Hindlimb muscle (tissue), 1 donor: ENCODE measurements at places on chromosomes 4 and X.
A peak's percentile ranks its signal among the peaks of the same experiment; 100 is the strongest.

DNA sequence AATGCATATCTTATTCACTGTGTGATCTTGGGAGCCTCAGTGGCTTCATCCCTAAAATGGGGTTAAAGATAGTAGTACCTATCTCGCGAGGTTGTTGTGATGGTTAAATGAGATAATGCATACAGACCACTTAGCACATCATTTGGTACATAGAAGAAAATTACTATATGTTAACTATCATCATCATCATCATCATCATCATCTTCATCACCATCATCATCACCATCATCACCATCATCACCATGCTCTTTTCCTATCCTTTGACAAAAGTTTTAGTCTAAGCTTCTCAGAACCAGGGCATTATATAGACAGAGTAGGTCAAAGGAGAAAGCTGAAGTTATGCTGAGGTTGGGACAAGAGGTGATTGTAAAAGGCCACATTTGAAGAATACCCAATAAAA, 145.0 kb downstream of the GPC3 start:
- no peak for DNase-seq

- peak; percentile 42 for DNase-seq
Observed at GRCh38 chrX:71253253-71254091, 468 bp downstream of the ZMYM3 start.

DNA sequence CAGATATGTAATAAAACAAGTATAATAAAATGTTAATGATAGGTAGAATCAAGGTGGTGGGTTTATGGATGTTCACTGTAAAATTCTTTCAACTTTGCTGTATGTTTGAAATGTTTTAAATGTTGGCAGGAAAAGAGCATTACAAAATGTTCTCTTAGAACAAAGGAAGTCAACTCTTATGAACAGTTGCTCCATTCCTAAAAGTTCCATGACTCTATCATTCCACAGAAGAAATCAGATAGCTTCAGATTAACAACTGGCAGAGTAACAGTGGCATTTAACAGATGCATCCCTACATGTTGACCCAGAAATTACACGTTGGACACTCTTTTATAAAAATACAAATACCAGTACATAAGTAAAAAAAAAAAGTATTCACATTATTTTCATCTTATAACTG, 2023.7 kb downstream of the ARAP2 start:
- DNase-seq = no peak

DNA sequence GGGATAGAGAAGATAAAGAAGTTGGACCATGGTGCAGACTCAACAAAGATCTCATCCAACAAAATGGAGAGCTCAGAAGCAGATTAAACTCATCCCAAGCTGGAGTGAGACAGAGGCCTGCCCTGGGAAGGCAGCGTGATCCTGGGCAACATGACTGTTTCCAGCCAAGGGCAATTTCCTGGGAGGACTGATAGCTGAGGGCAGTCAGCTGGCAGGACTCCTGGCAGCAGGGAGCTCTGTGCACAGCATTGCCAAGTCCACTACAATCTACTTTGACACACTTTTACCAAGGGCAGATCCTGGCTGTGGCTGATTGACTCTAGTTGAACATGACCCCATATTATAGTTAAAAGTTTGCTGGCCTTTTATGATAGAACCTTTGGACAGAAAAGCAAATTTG, 357.3 kb upstream of the RASGEF1B start:
- no peak for DNase-seq

DNA sequence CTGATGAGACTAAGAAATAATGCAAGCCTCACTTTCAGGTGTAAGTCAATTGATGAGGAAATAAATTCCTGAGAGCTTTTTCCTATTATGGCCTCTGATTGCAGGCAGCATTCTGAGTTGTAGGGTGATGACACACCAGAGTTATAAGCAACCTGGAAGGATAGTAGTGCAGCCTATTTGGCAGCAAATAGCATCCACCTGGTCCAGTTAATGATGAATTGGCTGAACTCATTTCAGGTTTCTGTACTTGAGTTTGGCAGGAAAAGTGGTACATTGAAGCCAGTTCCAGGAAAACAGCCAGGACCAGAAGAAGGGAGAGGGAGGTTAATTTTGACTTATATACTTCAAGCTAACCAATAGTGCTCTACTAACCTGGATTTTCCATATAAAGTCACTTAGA, 316.8 kb downstream of the NAF1 start:
- DNase-seq = peak; percentile 70

GRCh38 chr4:122746485-122746965, 14.0 kb downstream of the BBS12 start:
- DNase-seq = no peak

DNA sequence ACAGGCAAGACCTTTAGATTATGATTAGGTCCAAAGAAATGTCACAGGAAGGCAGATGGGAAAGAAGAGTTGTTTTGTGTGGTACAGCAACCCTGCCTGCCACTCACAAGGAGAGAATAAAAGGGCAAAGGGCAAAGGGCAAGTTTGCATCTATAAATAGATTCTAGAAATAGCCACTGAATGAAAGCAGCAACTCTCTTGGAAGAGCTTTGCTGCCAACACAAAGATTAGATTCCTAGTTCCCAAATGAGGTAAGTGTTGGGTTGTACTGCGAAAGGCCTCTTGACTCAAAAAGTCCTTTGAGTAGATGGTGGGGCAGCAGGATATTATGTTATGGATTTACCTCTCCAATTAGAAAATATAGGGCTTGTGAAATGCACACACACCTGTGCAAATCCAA, 61.2 kb downstream of the MOSPD2 start:
- DNase-seq = no peak

DNA sequence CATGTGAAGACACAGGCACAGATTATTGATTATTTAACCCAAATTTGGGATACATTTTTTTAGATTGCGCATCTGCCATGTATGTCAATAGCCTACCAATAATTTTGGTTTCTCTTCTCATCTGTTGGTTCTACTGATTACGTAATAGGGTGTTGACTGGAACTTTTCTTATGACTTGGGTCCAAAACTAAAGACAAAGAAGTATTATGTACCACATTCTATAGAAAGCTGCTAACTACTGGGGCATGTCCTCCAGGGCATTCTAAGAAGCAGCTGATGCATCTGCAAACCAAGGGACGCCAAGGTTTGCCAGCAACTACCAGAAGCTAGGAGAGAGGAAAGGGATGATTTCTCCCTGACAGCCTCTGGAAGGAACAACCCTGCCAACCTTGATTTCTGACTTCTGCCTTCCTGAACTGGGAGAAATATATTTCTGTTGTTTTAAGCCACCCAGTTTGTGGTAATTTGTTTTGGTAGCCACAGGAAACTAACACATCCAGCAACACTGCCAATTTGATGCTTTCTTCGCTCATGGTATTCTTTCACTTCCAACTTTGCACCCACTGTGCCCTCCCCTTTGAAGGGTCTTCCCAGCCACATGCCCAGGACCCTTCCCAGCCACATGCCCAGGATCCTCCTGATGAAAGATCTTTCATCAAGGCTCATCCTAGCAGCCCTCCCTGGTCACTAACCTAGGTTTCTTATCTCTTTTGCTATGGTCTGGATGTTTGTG, 15.9 kb upstream of the TLR1 start:
- no peak for DNase-seq

DNA sequence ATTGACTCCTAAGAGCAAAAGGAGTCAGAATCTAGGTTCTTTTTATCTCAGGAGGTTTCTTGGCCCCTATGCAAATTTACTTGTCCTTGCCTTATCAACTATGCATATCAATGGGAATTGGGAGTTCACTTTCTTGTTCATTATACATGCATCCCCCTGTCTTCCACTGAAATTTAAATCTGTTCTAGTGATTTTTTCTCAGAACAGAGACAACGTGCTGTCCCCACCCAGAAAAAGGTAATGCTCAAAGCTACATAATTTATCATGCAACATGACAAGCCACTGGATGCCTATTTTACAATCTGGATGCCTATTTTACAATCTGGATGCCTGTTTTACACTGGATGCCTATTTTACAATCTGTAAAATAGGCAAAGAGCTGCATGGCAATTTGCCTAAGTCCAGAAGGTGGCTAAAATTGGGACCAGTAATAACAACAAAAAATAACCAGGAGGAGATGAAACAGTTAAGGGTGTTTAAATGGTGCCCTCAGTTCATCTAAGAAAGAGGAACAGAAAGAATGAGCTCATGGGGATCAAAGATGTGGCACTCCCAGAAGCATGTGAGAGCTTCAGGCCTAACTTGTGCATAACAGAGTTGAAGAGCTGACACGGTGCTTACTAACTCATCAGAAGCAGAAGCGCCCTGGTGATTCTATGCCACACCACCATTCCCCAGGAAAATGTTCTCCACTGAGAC, 537.8 kb upstream of the BOD1L1 start:
- no peak for DNase-seq

- DNase-seq = no peak
Observed at GRCh38 chrX:1002611-1003010, 209.8 kb downstream of the CRLF2 start.

DNA sequence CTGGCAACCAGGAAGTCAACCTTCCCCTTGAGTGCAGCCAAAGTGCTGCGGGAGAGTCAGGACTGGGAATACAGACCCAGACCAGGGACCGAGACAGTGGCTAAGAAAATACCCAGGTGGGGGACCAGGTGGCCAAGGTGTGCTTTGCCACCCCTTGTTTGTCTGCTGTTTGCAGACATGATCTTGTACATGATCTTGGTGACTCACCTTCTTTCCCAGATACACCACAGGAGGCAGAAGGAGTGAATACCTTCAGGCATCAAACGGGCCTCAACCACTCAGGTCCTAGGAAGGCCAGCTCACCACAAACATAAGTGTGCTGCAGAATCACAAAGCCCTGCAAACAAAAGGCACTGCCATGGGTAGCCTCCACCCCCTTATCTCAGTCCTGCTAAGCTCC, 62.0 kb downstream of the CNGA2 start:
- no peak for DNase-seq
